ENCODE measurements at places on chromosomes 13 and 19.
A peak's percentile ranks its signal among the peaks of the same experiment; 100 is the strongest.

DNA sequence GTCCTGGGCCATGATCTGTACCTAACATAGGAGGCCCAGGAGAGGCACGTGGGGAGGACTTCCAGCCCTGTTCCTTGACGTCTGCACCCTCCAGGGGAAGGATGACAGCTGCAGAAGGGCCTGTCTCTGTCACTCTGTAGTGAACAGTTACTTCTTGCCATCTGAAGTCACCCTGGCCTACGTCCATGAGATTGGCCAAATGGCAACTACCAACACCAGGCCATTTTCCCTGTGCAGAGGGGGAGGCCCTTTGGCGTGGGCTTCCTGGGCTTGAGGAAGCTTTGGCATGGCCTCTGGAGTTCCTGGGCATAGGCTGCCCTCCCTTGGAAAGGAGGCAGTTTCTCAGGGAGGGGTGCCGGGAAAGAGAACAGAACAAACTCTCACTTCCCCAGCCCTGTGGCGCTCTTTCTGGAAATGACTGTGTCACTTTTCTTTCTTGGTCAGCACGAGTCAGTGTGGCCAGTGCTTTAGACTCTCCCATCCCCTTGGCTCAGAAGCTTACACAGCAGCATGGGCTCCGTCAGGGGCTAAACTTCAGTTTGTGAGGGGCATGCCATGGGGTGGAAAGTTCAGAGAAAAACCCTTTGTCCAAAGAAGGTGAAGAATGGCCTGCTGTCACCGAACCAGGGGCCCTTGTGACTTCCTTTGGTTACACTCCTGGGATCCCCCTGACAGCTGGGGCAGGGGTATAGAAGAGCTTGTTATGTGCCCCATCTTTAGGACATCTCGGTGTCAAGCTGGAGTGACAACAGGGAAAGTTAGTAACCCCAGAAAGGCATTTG lies 5.3 kb downstream of the CARM1 start:
- no peak for DNase-seq

DNA sequence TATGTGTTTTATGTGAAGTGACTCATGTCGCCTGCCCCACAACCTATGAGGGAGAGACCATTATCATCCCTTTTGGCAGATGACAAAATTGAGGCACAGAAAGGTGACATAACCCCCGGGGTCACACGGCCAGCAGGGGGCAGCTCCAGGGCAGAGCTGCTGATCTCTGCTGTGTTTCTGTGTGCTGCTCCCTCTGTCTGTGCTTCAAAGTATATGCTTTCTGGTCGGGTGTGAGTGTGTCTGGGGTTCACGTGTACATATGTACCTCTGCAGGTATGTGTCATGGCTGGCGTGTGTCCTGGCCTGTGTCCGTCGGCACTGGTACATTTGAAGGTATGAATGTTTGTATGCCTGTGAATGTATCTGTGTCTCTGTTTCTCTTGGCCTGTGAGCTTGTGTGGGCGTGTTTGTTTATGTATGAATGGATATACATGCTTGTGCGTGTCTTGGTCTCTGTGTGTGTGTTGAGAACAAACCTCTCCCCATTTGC lies 7.1 kb downstream of the LIPE start:
- no peak for DNase-seq

DNA sequence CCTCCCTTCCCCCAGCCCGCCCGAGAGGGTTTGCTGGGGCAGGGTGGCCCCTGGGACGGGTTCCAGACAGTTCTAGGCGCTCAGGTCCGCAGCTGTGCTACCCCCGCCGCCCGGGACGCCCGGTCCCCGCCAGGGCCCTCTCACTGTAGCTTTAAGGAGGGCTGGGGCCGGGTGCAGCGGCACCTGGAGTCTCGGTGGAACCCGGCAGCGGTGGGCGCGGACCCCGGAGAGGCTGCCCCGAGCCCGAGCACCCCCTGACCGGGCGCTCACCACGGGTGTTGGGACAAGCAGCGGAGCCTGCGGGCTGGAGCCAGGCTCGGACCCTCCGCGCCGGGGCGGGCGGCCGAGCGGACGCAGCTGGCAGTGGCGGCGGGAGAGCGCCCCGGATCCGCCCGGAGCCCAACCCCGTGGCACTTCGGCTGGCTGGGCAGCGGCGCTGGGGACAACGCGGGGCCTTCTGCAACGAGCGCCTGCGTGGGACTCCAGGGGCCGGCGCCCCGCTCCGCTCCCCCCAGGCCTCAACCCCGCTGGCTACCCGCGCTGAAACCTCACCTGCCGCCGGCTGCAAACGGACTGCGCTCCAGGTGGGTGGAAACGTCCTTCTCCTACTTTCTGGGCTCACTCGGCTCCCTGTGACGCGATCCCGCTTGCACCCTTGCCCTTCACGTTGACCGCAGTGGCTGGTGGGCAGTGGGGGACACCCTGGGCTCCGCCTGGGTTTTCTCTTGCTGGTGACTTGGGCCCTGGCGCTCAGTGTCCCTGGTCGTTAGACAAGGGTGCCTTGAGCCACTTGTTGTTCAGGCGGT lies 81.1 kb downstream of the ZNF429 start:
- DNase-seq = no peak

DNA sequence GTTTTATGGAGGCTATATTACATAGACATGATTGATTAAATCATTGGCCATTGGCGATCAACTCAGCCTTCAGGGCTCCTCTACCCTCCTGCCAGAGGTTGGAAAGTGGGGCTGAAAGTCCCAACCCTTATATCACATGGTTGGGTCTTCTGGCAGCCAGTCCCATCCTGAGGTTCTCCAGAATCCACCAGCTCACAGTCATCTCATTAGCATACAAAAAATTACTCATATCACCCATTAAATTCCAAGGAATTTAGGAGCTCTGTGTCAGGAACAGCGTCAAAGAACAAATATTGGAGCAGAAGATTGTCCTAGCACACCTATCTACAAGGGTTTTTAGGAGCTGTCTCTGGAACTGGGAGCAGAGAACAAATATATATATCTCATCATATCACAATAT lies 39.4 kb upstream of the FARP1 start:
- DNase-seq = no peak

- DNase-seq = no peak
Measured at GRCh38 chr19:46718157-46718933, 1.4 kb upstream of the PRKD2 start.

- DNase-seq = no peak
Measured at GRCh38 chr13:54750521-54750920, 1721.9 kb downstream of the OLFM4 start.

- DNase-seq = peak; percentile 43
Measured at GRCh38 chr13:30376426-30377311, 45.6 kb upstream of the UBE2L5 start.

DNA sequence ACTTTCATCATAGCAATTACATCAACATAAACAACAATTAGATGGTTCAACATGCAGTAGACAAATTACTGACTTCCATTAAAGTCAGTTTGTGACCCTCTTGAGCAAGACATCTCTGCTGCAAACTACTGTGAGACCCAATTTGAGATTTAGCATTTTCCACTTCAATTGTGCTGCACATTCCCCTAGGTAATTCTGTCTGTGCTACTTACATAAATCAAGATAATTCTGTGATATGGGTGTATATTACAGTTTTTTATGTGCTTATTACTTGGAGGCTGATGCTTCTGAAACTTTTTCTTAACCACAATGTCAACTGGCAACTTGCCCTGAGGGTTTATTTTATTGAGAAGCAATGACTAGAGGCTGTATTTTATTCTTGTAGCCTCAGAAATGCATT lies 1714.4 kb downstream of the OLFM4 start:
- DNase-seq = no peak

GRCh38 chr19:8457209-8457608 lies 12.4 kb downstream of the HNRNPM start:
- DNase-seq = no peak

GRCh38 chr13:100497389-100497788 lies 91.2 kb downstream of the GGACT start:
- DNase-seq = no peak

DNA sequence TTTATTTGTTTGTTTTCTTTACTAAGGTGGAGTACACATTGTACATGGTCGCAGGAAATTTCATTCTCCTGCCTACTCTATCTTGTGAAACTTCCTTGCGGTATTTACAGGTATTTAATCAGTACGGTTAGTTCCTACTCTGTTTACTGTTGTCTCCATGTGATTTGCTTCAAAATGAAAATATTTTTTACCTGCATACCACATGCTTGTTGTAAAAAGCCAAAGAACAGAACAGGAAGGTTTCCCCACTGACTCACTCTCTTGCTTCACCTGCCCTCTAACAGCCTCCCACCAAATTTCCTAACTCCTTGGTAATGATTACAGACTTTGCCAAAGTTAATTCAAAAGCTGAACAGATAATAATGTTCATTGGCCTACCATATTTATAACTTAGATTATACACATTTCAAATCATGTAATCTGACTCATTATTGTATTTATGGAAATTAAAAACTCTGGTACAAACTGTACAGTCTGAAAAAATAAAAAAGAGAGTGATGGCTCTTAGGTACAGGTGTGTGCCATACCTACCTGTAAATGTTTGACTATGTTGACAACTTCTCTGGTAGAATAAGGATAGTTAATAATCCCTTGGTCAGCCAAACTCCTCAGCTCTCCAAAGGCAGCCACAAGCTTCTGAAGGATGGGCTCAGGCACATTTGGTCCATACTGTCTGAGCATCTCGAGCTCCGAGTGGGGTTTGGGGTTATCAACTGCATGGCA lies 239.9 kb downstream of the VWA8 start:
- DNase-seq = no peak

DNA sequence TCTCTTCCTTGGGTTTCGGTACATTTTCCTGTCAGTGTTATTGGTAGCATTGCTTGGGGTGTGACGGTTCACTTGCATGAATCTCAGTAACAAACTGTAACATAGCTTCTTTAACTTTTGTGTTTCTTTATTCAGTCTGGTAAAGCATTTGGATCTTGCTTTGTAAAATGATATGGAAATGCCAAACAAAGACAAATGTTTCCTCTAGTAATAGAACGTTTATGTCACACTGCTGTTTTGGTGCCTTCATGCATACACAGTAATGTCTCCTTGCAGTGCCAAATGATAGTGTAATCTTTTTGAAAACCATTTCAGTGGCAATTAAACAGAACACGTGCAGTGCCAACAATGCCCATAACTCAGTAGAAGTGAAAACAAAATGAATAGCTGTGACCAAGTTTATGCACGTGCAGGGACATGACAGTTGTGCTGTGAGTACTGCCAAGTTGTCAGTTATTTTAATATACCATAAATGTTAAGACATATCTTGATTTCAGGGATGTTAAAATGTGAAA lies 110.8 kb downstream of the RXFP2 start:
- DNase-seq = no peak

DNA sequence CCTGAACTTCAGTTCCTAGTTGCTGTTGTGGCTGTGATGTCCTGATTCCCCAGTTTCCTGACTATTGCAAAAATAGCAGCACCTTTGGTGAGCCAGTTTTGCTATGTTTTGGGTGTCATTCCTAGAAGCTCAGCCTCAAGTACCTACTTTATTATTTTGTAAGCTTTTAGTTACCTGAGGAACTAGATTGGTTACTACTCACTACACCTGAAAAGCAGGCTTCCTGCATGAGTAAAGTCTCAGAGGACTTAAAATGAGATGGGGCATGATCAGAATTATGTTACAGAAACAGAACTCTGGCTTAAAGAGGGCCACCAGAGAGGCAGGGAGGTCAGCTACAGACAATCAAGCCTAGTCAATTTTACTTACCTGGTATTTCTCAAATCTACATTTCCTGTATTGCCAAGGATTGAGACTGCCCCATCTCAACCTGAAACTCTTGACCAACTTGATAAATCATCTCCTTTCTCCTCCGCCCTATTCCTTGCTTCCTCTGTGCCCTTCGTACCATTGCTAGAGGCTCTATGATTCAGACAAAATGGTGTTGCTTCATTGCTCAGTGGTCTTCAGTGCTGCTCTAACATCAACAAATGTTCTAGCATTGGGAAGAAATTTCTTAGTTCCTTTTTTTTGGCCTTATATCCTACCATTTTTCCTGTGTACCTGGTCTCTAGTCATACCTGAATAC lies 58.9 kb downstream of the RAP2A start:
- no peak for DNase-seq

GRCh38 chr13:28401303-28402056 lies 93.4 kb downstream of the FLT1 start:
- no peak for DNase-seq

DNA sequence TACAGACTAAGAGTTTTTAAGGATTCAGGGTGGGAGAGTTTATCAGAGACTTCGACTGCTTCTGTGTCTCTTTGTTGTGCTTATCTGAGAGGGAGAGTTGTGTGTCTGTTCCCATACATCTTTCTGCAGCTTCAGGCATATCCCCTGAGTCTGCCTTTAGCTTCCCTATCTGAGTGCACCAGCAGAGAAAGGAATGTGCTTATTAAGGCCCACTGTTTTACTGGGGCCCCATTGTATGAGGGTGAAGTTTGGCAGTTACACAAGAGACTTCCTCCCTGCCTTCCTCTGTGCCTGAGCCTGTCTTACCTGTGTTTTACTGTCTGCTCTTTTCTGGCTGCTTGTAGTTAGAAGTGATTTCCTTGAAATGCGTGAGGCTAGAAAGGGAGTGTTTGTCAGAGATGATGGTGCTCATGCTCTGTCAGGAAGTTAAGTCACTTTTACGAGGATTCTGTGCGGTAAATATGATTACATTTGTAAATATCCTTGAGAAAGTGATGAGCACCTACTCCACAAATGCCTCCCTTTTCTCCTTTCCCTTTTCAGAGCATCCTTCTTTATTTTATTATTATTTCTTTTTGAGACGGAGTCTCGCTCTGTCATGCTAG lies 1228.9 kb upstream of the MIR17HG start:
- DNase-seq = no peak

- DNase-seq = no peak
Measured at GRCh38 chr19:6514926-6515544, 12.9 kb upstream of the TUBB4A start.

GRCh38 chr13:101511766-101512165 lies 59.3 kb downstream of the ITGBL1 start:
- no peak for DNase-seq

GRCh38 chr19:46660008-46660517 lies 919 bp downstream of the DACT3 start:
- DNase-seq = no peak

GRCh38 chr19:43847884-43848283 lies 20.8 kb downstream of the ZNF283 start:
- no peak for DNase-seq

GRCh38 chr19:8158411-8159074 lies 9.2 kb upstream of the FBN3 start:
- DNase-seq = no peak

GRCh38 chr19:10617409-10618121 lies 7.8 kb upstream of the SLC44A2 start:
- DNase-seq = no peak

- peak; percentile 7 for DNase-seq
Measured at GRCh38 chr19:34220472-34221063, 33.8 kb upstream of the GARRE1 start.

- DNase-seq = no peak
Measured at GRCh38 chr13:44243198-44243857, 130.3 kb upstream of the SERP2 start.

All from activated naive CD4-positive, alpha-beta T cell (primary cell).